ENCODE measurements at places on chromosomes 4 and X.

- no peak for DNase-seq
- no peak overlapping the region for H3K4me3 ChIP-seq
- H3K36me3 ChIP-seq: no peaks in the 10 kb centered on the region
- peaks cover 8% of the 10 kb centered on the region for H3K4me1 ChIP-seq
Measured at GRCh38 chrX:72240976-72241375, 2.1 kb upstream of the ERCC6L start.

DNA sequence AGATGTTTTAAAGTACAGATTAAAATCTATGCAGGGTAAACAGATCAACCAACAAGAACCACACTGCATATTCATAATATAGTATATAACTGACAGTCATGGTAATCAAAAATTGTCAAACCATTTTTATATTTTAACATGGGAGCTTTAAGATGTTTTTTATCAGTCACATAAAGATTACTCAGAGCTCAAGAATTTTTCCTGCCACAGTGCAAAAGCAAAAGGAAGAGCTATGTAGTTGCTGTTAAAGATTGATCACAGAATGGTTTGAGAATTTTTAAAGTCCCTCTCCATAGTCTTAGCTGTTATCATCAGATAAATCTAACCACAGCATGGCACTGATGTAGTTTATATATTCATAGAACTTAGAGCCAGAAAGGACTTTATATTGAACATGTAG lies 8.5 kb downstream of the RAB9B start:
- H3K36me3 ChIP-seq: no peaks in the 10 kb centered on the region
- no peaks in the 10 kb centered on the region for H3K27me3 ChIP-seq
- no peaks in the 10 kb centered on the region for H3K4me1 ChIP-seq
- H3K4me3 ChIP-seq: no peak overlapping the region

GRCh38 chrX:124736553-124737270 lies 390.3 kb downstream of the SH2D1A start:
- H3K36me3 ChIP-seq: no peaks in the 10 kb centered on the region
- H3K27ac ChIP-seq: no peak overlapping the region
- H3K27me3 ChIP-seq: no peaks in the 10 kb centered on the region
- peak; percentile 75 for DNase-seq
- peak overlapping the region; percentile 25 for H3K4me3 ChIP-seq
- H3K4me1 ChIP-seq: peaks cover 12% of the 10 kb centered on the region

DNA sequence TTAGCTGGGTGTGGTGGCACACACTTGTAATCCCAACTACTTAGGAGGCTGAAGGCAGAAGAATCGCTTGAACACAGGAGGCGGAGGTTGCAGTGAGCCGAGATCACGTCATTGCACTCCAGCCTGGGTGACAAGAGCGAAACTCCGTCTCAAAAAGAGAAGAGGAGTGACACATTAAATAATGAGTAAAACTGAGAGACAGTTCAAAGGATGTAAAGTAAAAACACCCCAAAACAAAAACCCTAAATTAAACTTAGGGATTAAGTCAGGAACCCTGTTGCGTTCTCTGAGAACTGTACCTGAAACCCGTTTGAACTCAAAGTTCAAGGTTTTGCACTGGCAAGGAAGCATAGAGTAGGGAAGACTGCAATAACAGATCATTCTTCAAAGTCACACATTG lies 141.7 kb downstream of the BRWD3 start:
- H3K27ac ChIP-seq: no peak overlapping the region
- H3K36me3 ChIP-seq: no peaks in the 10 kb centered on the region
- no peaks in the 10 kb centered on the region for H3K4me1 ChIP-seq
- no peak for DNase-seq
- H3K27me3 ChIP-seq: no peaks in the 10 kb centered on the region
- no peak overlapping the region for H3K4me3 ChIP-seq

DNA sequence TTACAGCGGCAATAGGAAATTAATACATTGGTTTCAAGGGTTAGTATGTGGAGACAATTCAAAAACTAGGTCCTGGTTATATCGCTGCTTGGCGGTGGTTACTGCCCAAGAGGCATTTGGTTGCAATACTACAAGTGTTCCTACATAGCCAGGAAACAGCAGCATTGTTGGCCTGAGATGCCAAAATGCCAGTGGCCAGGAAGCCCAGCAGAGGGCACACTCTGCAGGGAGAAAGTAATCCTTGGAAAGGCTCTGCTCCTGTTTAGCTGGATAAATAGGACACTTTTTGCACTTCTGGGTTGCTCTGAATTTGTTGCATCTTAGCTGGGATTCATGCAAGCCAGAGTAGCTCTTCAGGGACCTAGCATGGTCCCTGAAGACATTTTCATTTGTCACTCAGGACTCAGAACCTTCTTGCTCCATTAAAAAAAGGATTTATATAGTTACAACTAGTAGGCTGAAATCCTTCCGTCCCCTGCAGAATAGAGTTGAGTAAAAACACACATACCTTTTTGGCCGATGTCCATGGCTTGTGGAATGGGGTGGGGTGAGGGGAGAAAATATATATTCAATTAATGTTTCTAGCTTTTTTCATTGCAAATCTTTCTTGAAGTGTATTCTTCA lies 8.1 kb upstream of the GPR119 start:
- no peak overlapping the region for H3K27ac ChIP-seq
- H3K4me1 ChIP-seq: no peaks in the 10 kb centered on the region
- no peaks in the 10 kb centered on the region for H3K36me3 ChIP-seq

DNA sequence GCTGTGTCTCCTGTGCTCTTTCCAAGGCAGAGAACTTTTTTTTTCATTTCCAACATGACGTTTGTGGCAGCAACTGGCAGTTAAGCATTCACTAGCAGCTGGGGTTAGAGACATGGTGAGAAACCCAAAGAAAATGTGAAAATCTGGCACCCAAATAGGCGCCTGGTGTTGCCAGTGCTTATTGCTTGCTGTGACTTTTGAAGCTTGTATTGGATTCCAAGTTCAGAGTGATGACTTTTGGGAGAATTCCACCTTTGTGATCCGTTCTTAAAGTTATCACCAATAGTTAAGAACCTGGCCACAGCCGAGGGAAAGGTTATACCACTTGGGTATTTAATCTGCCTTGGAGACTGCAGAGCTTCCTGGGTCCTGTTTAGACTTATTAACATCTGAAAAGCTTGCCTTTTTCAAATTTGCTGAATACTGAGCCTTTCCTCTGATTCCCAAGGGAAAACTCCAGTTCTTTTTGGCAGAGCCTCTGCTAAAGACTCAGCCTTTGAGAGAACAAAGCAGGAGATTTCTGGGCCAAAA lies 101.0 kb downstream of the OPHN1 start:
- H3K4me3 ChIP-seq: no peak overlapping the region
- no peaks in the 10 kb centered on the region for H3K27me3 ChIP-seq
- H3K27ac ChIP-seq: no peak overlapping the region
- DNase-seq: no peak

DNA sequence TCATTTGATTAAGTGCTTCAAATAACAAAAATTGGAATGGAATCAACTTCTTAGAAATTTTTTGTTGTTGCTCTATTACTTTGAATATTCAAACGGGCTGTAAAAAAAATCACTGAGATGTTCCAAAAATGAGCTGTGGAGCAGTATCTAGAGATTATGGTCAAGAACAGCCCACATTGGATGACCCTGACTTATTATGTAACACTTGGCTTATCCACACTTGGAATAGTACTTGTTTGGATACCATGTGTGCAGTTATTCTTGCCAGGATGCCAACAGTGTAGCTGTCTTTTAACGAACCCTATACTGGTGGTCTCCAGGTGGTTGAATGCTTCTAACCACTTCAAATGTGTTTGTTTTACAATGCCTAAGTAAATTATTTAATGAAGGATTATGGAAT lies 64.9 kb upstream of the CAMK2D start:
- H3K4me1 ChIP-seq: peaks cover 11% of the 10 kb centered on the region
- DNase-seq: no peak
- no peak overlapping the region for H3K27ac ChIP-seq
- H3K4me3 ChIP-seq: no peak overlapping the region
- H3K27me3 ChIP-seq: no peaks in the 10 kb centered on the region

Data from CD4-positive, alpha-beta T cell (primary cell).